ENCODE measurements at places on chromosomes 6 and 20.

GRCh38 chr6:148398678-148399077 lies 56.0 kb downstream of the SASH1 start:
- no peak for DNase-seq

- DNase-seq: no peak
These were observed 126.1 kb downstream of the OR2B2 start for GRCh38 chr6:27786048-27786447.

GRCh38 chr6:106064756-106065155 lies 21.4 kb upstream of the PRDM1 start:
- no peak for DNase-seq

- DNase-seq: no peak
These were observed 2.7 kb downstream of the GFRA4 start for GRCh38 chr20:3660262-3661059.

DNA sequence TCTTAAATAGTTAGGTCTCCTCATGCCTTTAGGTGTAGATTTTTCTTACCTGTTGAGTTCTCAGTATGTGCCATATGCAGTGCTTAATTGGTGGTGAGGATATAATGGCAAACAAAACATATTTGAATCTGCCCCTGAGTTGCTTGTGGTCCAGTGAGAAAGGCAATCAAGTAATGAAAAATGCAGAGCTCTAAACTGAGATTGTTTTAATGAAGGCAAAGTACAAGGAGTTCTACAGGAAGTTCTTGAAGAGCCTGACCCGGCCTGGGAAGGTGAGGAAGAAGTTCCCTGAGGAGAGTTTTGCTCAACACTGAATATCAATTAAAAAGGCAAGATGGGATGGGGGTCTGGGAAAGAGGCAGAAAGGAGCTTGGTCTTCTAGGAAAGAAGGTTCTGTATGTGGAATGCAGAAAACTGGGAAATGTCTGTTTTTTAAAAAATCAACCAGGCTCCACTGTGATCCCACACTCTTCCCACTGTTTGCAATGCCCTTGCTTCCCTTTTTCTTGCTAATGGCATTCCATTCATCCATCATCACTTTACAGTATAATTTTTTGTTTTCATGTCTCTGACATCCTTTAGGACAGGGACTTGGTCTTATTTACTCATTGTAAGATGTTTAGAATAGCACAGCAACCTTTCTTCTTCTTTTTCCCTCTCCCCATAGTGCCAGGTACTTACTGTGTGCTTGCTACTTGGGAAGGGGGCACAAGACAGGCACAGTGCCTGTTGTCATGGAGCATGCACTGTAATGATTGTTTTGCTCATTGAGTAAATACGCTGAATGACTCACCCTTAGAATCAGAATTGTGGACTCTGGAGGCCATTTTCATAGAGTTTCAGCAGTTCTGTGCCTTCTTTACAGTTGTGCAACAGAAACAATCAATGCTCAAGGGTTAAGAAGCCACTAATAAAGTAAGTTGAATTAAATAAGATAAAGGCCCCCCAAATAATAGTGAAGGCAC lies 64.3 kb downstream of the ANKS1A start:
- no peak for DNase-seq

GRCh38 chr20:19701429-19701828 lies 56.6 kb upstream of the RIN2 start:
- no peak for DNase-seq

- DNase-seq: no peak
These were observed 424.2 kb upstream of the SLC35B3 start for GRCh38 chr6:8859501-8859900.

DNA sequence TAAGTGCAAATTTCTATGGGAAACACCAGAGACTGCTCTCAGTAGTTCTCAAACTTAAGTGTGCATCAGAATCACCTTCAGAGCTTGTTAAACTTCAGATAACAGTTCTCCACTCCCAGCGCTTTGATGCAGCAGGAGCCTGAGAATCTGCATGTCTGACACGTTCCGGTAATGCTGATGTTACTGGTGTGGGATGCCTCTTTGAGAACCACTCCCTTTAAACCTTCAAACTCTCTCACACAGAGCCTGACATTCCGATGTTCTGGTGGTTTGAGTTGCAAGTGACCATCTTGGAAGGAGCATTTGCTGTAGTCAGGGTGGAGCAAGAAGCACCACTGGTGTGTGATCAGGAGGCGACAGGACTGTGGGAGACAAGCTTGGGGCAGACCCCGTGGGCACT lies 57.9 kb downstream of the OTOR start:
- no peak for DNase-seq

DNA sequence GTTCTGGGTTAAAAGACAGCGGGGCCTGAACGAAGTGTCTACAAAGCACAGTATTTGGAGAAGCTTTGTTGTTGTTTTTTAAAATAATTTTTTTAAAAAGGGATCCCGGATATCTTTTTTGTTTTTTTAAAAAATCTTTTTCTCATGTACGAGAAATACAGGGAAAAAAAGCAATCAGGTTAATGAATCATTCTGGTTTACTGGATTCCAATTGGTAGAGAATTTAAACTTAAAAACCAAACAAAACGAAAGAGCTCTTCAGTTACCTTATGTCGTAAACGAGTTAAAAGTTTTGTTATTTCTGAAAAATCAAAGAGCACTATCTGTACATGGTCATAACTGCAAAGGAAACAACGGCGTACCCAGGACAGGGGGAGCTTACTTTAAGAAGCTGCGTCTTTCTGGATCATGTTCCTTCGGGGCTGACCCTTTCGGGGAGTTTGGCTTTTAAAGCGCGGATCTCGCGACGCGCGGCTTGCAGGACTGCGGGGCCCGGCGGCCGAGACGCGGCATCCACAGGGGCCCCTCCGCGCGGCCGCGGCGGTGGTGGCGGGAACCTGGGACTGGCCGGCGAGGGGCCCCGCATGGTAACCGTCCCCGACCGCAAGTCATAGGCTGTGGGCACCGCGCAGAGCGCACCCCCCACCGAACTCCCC lies 927 bp downstream of the IL20RA start:
- DNase-seq: no peak

DNA sequence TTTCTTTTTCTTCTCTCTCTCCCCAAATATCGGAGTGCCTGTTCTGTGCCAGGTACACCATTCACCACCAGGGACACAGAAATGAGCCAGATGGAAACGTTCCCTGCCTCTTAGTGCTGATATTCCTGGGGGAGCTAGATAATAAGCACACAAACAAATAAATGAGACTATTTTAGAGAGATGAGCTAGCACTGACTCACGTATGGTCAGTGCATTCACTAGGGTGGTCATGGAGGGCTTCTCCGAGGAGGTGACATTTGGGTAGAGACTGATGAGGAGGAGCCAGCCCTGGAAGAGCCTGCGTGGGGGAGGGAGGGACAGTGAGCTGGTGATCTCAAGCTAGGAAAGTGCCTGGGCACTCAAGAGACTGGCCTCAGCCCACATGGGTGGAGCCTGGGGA lies 252.3 kb upstream of the KCNG1 start:
- no peak for DNase-seq

- no peak for DNase-seq
These were observed 152.5 kb downstream of the MTHFD1L start for GRCh38 chr6:151018046-151018445.

DNA sequence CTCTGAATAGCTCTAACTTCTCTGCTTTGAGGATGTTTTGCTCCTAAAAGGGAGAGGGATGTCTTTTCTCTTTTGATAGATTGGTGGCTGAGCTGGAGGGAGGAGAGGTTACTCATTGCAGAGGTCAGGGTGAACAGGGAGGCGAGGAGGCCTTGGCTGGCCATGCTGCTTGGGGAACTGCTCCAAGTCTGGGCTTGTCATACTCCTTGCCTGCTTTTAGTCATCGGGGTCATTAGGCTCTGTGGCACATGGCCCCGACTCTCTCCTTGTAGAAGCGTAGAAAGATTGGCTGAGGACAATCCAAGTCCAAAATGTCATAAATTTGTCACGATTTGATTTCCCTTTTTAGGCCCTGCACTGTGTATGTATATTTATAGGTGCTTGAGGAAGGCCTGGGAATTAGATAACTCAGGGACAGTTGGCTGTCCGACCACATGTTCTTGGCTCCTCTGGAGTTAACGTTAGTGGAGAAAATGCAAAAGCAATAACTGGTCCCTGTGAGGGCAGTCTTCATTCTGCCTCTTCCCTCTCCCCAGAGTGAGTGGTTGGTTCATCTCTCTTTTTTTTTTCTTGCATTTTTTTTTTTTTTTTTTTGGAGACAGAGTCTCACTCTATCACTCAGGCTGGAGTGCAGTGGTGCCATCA lies 160.1 kb downstream of the SCP2D1 start:
- DNase-seq: no peak

GRCh38 chr6:70099732-70100131 lies 203.2 kb downstream of the COL9A1 start:
- DNase-seq: no peak

- DNase-seq: no peak
These were observed 68.8 kb downstream of the ANKRD6 start for GRCh38 chr6:89501753-89502152.

DNA sequence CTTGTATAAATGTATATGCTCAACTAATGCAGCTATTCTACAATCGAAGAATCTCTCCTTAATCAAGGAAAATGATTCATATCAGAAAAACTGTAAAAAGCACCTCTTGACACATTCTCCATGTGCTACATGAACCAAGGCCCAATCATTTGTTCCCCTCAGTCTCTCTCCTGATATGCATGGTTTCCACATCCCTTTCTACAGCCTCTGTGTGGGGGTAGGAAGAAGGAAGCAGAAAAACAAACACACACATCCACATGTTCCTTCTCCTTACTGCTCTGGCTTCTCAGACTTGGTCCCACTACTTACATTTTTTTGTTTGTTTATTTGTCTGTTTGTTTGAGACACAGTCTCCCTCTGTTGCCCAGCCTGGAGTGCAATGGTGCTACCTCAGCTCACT lies 510.5 kb downstream of the PRKN start:
- no peak for DNase-seq

- DNase-seq: no peak
These were observed 408.4 kb downstream of the PLCB1 start for GRCh38 chr20:8540466-8540865.

DNA sequence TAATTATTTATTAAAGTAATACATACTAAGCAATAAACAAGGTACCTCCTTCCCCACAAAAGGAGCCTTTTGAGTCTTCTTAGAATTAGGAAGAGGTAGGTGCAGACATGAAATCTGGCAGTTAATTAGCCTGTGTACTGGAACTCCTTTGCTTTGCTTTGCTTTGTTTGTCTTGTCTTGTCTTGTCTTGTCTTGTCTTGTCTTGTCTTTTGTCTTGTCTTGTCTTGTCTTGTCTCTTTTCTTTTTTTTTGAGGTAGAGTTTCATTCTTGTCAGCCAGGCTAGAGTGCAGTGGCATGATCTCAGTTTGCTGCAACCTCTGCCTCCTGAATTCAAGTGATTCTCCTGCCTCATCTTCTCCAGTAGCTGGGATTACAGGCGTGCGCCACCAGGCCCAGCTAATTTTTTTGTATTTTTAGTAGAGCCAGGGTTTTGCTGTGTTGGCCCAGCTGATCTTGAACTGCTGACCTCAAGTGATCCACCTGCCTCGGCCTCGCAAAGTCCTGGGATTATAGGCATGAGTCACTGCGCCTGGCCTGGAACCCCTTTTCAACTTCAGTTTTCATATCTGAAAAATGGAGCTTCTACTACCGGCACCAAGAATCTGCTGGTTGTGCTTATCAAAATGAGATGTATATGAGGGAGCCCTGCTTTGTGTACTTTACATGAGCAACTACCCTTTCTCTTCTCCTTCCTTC lies 301.2 kb downstream of the CDKAL1 start:
- DNase-seq: no peak

- no peak for DNase-seq
These were observed 1172.2 kb upstream of the CITED2 start for GRCh38 chr6:140546640-140547039.

DNA sequence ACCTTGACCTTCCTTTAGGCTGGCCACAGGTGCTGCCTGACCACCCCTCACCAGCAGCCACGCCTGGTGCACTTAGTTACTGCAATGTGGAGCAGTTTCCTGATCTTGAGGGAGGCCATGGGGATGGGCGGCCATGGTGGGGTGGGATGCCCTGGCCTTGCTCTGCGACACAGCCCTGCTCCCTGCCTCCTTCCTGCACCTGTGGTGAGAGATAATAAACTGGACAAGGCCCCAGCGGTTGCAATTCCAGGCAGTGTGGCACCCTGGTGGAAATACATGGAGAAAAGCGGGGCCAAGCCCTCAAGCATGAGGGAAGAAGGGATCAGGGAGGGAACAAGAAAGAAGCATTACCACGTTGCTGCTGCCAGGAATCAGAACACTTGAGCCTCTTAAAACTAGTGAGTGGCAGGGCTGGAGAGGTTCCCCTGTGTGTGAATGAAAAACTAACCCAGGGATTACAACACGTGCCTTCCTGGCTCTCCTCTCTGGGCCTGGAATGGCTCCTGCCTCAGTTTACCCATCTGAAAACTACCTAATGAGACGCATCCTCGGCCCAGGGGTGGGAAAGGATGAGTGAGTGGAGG lies 213.2 kb downstream of the LY86 start:
- no peak for DNase-seq

DNA sequence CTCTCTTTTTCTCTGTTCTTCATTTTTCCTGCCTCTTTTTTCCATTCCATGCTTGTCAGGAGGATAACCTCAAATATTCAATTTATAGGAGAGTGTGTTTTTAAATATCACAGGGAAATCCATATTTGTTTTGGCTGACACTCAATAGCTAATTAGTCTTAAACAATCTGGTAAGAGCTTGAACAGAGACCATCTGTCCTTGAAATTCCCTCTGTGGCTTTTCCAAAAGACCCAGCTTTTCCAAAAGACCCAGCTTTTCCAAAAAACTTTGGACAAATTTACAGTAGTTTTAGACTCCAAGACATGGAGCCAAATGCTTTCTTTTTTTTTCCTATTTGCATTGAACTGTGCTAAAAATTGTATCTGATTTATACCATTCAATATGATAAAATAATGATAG lies 127.4 kb upstream of the FAM83B start:
- DNase-seq: no peak

- no peak for DNase-seq
These were observed 16.3 kb upstream of the HM13 start for GRCh38 chr20:31497838-31498540.

- no peak for DNase-seq
These were observed 598.8 kb downstream of the MAFB start for GRCh38 chr20:40090236-40090635.

GRCh38 chr6:137240168-137240567 lies 21.0 kb upstream of the IFNGR1 start:
- DNase-seq: no peak

GRCh38 chr6:80210618-80211017 lies 104.1 kb downstream of the BCKDHB start:
- no peak for DNase-seq

DNA sequence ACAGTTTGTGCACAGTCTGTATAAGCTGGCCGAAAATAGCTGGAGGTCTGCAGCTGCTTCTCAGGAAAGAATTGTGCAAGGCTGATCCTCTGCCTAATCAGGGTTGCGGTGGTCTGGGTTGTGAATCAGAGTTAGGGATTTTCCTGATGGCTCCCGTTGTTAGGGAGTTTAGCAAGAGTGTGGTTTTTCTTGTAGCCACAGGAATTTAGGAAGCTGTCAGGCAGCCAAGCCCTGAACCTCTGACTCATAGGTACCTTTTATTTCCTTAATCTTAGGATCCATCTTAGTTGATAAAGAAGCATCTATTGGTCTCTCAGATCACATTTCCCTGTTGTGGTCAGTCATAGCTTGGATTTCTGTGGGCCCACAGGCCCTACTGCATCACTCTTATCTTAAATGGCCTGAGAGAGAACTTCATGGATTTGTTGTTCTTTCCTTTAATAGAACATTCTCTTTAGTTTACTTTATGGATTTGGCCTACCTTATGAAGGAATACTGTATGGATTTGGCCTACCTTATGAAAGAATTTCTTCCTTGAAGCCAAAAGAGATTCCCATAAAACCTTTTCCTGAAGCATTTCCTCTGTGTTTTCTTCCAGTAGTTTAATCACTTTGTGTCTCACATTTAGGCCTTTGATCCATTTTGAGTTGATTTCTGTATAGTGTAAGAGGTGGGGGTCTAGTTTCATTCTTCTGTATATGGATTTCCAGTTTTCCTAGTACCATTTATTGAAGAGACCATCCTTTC lies 10.3 kb downstream of the KIF25 start:
- DNase-seq: no peak

All from stimulated activated CD8-positive, alpha-beta memory T cell treated with anti-CD3 and anti-CD28 coated beads, Interleukin-7, amount 100 ng/mL, for 1 hour (primary cell).